ENCODE measurements at places on chromosomes 3 and 15. TPM values are rescaled to one million over a fixed set of nuclear protein-coding genes. Genes with fewer than 3 reads are reported as not detected.

GRCh38 chr15:39407116-39407515 lies 173.8 kb upstream of the THBS1 start:
- peak overlapping the region; percentile 34 for H3K27ac ChIP-seq
- no peaks in the 10 kb centered on the region for H3K36me3 ChIP-seq
- H3K4me1 ChIP-seq, result peaks cover 35% of the 10 kb centered on the region

Gene MEX3B
- total RNA-seq, result 11.2 TPM

GRCh38 chr15:43220991-43221403 lies at the start of gene EPB42:
Gene EPB42, minus strand, starts transcription at chr15:43221018. Its CDS starts 193 bp downstream, at chr15:43220825.
- no peak within 1 kb of the TSS for H3K27ac ChIP-seq
- no peak for DNase-seq
- no peaks in the 10 kb centered on the region for H3K36me3 ChIP-seq
- peaks cover 38% of the 10 kb centered on the region for H3K27me3 ChIP-seq

Gene ACSBG1
- total RNA-seq, result under 0.01 TPM

GRCh38 chr15:88915354-88915753 lies 2.2 kb upstream of the MFGE8 start:
- H3K27ac ChIP-seq, result no peak overlapping the region
- H3K4me1 ChIP-seq, result peaks cover 42% of the 10 kb centered on the region
- no peak for DNase-seq

Gene SMAD6
- 31.8 TPM for total RNA-seq

GRCh38 chr15:44029003-44029402 lies 166.1 kb downstream of the FRMD5 start:
- no peak for DNase-seq
- no peak overlapping the region for H3K27ac ChIP-seq
- H3K36me3 ChIP-seq, result no peaks in the 10 kb centered on the region
- peaks cover 24% of the 10 kb centered on the region for H3K4me1 ChIP-seq
- no peak overlapping the region for H3K4me3 ChIP-seq

- peaks cover 7% of the 10 kb centered on the region for H3K36me3 ChIP-seq
- H3K4me3 ChIP-seq, result no peak overlapping the region
- H3K4me1 ChIP-seq, result peaks cover 27% of the 10 kb centered on the region
- no peak for DNase-seq
Observed at GRCh38 chr3:73608456-73609314, 16.1 kb downstream of the PDZRN3 start.

- no peak overlapping the region for H3K4me3 ChIP-seq
- DNase-seq, result no peak
- H3K27ac ChIP-seq, result no peak overlapping the region
- peaks cover 1% of the 10 kb centered on the region for H3K4me1 ChIP-seq
- H3K27me3 ChIP-seq, result peaks cover 6% of the 10 kb centered on the region
- H3K36me3 ChIP-seq, result no peaks in the 10 kb centered on the region
Observed at GRCh38 chr15:81097890-81098280, 36.2 kb upstream of the CFAP161 start.

DNA sequence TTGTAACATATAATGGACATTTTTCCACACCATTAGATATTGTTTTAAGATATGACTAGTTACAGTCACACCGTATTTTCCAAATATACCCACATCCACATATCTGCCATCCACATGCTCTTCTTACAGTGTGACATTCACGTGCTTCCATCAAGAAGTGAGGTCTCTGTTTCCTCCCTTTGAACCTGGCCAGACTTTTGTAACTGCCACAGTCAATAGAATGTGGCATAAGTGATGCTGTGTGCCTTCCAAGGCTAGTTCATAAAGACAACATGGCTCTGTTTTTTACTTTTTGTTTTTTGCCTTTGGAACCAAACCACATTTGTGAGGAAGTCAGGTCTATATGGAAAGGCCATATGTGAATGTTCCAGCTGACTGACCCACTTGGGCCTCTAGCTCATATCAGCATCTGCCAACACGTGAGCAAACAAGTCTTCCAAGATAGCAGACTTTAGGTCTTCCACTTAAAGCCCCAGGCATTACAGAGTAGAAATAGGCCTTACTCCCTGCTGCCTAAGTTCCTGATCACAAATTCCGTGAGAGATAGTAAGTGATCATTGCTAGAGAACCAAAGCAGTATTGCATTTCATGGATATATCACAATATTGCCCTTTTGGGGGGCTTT lies 27.1 kb downstream of the EIF1B start:
- H3K27ac ChIP-seq, result no peak overlapping the region
- H3K27me3 ChIP-seq, result no peaks in the 10 kb centered on the region
- H3K4me3 ChIP-seq, result no peak overlapping the region
- no peaks in the 10 kb centered on the region for H3K36me3 ChIP-seq
- no peak for DNase-seq

DNA sequence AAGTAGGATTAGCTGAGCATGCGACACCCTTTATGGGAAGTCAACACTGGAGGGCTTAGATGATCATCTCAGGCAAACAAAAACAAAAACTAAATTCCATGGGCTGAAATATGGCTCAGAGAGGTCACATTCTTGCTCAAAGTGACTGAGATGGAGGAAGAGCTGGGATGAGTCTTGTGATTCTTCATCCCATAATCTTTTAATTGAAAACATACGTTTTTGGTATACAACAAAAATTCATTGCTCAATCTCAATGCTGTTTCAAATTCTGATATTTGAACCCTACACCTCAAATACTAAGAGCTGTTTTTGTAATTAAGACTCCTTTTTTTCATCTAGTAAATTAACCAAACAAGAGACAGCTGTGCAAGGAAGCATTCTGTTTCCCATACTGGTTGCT lies 257.0 kb downstream of the NR1D2 start:
- H3K36me3 ChIP-seq, result no peaks in the 10 kb centered on the region
- H3K27me3 ChIP-seq, result peaks cover 2% of the 10 kb centered on the region
- H3K4me1 ChIP-seq, result no peaks in the 10 kb centered on the region
- H3K27ac ChIP-seq, result no peak overlapping the region
- H3K4me3 ChIP-seq, result no peak overlapping the region

Gene MCTP2
- total RNA-seq, result 16.3 TPM

Measured in osteoblast (primary cell).